ENCODE measurements at places on chromosomes 2 and 18. TPM values are rescaled to one million over a fixed set of nuclear protein-coding genes. Genes with fewer than 3 reads are reported as not detected.

TNP1 gene
- not detected for total RNA-seq

GRCh38 chr2:208265371-208265800 lies 669 bp upstream of the PIKFYVE start:
- no peak for DNase-seq

GRCh38 chr18:77000527-77000926 lies 132.1 kb downstream of the MBP start:
- no peak for DNase-seq

ANKRD30B gene
- not detected for total RNA-seq

GRCh38 chr2:209305026-209305425 lies 118.8 kb upstream of the MAP2 start:
- DNase-seq = no peak

DNA sequence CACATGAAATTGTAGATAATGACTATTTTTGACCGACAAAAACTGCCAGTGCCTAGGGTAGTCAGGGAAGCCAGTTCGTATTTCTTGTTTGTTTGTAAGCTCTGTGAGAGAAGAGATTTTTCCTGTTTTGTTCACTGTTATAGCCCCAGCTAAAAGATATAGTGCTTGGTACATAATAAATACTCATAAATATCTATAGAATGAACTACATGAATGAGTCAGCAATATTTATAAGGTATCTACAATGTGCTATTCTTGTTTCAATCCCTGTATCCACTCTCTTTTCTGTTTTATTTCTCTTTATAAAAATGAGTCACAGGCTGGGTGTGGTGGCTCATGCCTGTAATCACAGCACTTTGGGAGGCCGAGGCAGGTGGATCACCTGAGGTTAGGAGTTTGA lies 275.6 kb upstream of the FANCL start:
- DNase-seq = no peak

GRCh38 chr2:31269087-31269486 lies 35.1 kb downstream of the EHD3 start:
- DNase-seq = no peak

DNA sequence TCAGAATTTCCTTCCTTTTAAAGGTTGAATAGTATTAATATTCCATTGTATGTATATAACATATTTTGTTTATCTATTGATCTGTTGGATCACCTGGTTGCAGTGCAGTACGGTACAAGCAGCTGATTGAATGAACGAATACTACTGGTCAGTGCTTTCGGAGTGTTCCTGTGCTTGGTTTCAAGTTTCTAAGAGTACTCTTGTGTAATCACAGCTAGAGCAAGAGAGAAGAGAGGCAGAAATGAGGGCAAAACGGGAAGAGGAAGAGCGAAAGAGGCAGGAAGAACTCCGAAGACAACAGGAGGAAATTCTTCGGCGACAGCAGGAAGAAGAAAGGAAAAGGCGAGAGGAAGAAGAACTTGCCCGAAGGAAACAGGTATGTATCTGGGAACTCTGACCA lies 40.3 kb upstream of the KCNJ13 start:
- DNase-seq = no peak

DNA sequence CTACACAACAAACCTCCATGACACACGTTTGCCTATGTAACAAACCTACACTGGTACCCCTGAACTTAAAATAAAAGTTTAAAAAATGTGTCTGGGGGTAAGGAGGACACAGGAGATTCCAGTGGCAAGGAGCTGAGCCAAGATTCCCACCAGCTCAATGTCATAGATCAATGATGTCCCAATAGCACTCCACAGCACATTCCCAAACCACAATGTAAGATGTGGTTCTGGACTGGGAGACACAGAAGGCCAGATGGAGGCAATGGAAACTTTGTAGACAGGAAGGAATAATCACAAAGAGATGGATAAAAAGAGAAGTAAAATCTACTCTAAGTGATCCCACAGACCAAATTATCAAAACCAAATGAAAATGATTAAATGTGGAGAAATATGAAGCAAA lies 312.4 kb upstream of the SOX11 start:
- DNase-seq = no peak

AQP12A gene
- total RNA-seq = not detected

- DNase-seq = no peak
Measured at GRCh38 chr2:117614823-117615534, 199.5 kb upstream of the DDX18 start.

RGPD4 gene
- 0.07 TPM for total RNA-seq

DNA sequence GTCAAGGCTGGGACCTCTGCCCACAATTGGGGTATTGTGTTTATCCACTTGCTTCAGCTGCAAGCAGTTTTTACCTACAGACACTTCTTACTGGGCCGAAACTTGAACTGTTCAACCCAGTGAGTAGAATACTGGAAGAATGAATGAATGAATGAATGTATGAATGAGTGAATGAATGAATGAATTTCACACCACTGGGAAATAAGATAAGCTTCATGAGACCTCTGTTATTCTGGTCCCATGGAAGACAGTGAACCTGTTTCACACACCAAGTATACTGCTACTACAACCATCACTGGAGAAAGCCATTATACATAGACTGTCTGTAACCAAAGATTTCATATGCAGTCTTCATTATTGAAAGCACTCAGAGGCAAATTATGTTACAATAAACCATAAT lies 295.0 kb upstream of the GULP1 start:
- DNase-seq = no peak

GRCh38 chr2:156021146-156022040 lies 311.1 kb downstream of the NR4A2 start:
- no peak for DNase-seq

GKN1 gene
- total RNA-seq = not detected

DNA sequence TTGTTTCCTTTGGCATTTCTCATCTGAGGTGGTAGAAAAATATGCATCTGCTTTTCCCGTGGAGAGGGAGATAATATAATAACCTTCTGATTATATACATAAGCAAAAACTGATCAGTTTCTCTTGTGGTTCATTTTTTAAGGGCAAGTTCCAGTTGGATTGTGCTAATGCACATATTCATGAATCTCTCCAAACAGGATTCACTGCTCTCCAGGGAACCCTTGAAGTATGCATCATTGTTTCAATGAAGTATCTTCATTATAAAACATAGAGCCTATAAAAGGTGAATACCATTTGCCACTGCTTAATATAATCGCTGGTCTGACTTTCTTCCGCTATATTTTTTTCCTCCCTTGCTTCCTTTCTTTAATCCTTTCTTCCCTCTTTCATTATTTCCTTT lies 384.7 kb downstream of the FIGN start:
- no peak for DNase-seq

DNA sequence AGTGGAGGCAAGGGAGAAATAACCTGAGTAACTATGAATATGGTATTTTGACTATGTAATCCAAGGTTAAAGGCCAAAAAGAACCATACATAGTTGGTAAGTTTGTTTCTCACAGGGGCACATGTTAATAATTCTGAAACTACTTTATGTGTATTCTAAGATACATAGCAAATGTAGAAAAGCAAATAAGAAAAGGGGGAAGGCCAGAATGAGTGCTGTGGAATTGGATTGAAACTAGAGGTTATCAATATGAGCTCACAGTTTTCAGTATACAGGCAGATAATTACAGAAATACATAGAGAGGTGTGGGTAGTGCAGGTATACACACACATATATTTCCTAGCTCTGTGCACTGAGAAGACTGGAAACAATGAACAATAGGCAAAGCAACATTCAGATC lies 13.7 kb downstream of the INO80C start:
- DNase-seq = no peak

ITPRIPL1 gene
- total RNA-seq = 2.7 TPM

DNA sequence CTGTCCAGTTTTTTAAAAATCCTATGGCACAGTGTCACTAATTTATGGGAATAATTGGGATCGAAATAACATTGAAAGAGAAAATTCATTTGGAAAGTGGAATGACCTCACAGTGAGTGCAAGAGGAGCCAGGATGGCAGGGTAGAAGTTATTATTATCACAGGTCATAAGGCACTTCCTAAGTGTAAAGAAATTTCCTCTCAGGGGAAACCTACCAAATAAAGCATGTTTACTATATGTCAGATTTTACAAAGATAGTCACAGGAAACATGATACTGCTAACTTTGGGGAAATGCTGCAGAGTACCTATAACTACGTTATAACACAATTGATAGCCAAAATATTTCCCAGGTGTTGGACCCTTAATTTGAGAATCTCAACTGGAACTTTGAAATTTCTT lies 226.3 kb upstream of the SMAD7 start:
- DNase-seq = no peak

- no peak for DNase-seq
Measured at GRCh38 chr2:146465460-146465859, 1379.4 kb upstream of the ACVR2A start.

DNA sequence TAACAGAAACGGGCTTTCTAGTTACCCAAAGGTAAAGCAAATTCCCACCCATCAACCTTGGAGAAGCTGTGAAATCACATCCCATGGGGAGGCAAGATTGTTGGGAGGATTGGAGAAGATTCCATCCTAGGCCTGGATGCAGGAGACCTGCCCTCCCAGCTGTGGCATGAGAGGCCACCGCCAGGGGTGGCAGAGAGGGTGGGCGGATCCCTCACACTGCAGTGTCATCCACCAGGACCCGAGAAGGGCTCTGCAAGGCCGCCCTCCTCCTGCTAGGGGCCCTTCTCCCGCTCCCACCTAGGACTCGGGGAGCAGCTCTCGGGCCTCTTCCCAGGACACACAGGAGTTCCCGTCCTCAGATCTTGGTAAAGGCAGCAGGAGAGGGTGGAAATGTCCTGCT lies 15.5 kb upstream of the ATG16L1 start:
- DNase-seq = no peak

- DNase-seq = no peak
Measured at GRCh38 chr18:73636355-73636754, 511.3 kb downstream of the FBXO15 start.

GRCh38 chr2:221787561-221787960 lies 215.5 kb upstream of the EPHA4 start:
- DNase-seq = no peak

GRCh38 chr2:86484385-86484784 lies 43.2 kb downstream of the KDM3A start:
- no peak for DNase-seq

GRCh38 chr2:53498210-53498609 lies 269.4 kb upstream of the CHAC2 start:
- DNase-seq = no peak

UGT1A3 gene
- total RNA-seq = not detected

- no peak for DNase-seq
Measured at GRCh38 chr2:21820271-21820670, 696.5 kb downstream of the TDRD15 start.

DNA sequence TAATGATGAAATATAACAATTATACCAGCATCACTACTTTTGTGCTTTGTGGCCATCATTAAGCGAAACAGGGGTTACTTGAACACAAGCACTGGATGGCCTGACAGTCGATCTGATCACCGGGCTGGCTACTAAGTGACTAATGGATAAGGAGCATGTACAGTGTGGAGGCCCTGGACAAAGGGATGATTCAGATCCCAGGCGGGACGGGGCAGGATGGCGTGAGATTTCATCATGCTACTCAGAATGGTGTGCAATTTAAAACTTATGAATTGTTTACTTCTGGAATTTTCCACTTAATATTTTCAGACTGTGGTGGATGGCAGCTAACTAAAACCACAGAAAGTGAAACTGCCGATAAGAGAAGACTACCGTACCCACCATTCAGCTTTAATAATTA lies 7.0 kb upstream of the CLIP4 start:
- no peak for DNase-seq

RIT2 gene
- not detected for total RNA-seq

REG3A gene
- total RNA-seq = not detected
